HT-29 (cell line): ENCODE measurements at places on chromosomes 1 and 21.
A peak's percentile ranks its signal among the peaks of the same experiment; 100 is the strongest.

- DNase-seq: no peak
Measured at GRCh38 chr1:30642391-30643120, 80.8 kb downstream of the MATN1 start.

DNA sequence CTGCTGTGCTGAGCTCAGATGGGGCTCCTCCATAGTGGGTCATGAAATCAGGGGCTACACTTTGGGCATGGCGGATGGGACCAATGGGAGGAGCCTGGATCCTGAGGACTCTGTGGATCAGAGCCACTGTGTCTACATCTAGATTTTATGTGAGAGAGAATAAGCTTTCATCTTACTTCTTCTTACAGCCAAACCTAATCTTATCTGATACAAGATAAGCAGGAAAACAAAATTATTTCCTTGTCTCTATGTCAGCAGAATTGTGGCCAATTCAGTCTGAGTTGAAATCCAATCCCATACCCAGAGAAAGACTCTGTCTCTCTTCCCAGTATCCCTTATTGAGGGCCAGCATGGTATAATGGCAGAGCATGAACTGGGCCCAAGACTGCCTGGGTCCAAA is 56.2 kb downstream of the KIF14 start:
- DNase-seq: no peak

GRCh38 chr1:51284487-51284954 is 45.8 kb downstream of the TTC39A start:
- DNase-seq: peak; percentile 38

- DNase-seq: no peak
Measured at GRCh38 chr1:15948595-15949452, 27.1 kb downstream of the ZBTB17 start.

DNA sequence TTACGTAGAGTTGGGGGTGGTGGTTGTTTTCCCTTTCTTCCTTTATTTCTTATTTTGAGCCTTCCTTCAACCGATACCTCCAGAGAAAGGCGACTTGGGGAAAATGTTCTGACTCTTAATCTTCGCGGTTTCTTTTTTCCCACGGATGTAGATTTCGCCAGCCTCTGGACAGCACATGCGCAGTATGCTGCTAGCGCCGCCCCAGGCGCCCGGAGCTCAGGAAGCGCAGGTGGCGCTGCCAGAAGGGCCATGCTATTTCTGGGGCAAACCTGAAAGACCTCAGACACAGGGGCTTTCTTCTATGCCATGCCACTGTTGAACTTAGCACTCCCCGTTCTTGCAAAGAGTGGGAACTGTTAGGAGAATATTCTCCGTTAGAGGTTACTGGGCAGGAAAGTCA is 392.1 kb downstream of the KIF26B start:
- no peak for DNase-seq

DNA sequence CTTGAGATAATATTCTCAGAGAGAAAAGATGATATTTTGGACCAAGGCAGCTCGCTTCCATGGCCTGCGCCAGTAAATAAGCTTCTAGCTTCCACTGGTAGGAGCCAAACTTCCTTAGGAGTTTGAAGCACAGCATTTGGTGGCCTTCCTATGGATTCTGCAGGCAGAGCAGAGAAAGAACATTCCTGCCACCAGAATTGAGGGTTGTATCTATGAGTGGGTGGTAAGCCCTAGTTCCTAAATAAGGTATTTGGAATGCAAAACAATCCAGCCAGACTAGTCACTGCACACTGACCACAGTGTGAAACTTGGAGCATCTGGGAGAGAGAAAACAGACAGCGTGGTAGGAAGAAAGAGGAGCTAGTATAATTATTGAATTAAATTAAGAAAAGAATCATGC is 54.1 kb upstream of the BCAR3 start:
- no peak for DNase-seq

DNA sequence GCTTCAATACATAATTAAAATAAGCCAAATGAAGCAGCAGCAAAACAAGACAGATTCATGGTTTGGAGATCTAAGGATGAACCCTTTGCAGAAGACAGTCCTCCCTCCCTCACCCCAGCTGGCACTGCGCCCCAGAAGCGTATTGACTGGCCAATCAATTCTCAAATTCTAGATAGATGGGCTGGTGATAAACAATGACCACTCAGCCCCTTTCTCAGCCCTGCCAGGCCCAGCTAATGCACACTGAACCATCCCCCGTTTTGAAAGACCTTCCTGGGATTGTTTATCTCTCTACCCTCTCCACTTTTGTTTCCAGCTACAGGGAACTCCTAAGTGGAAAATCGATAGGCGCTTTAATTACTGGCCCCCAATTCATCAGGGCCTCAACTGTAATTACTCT is 29.0 kb downstream of the TNR start:
- no peak for DNase-seq

GRCh38 chr1:235946571-235946981 is 79.9 kb upstream of the LYST start:
- DNase-seq: no peak

GRCh38 chr1:241846862-241847539 is 1.0 kb upstream of the EXO1 start:
- no peak for DNase-seq

- no peak for DNase-seq
Measured at GRCh38 chr21:41858466-41859296, 20.5 kb downstream of the PRDM15 start.

GRCh38 chr1:53890522-53890941 is 935 bp upstream of the YIPF1 start:
- DNase-seq: no peak

- DNase-seq: peak; percentile 70
Measured at GRCh38 chr1:196372896-196373536, 235.2 kb downstream of the KCNT2 start.

- no peak for DNase-seq
Measured at GRCh38 chr1:17061486-17061885, 7.7 kb upstream of the SDHB start.

DNA sequence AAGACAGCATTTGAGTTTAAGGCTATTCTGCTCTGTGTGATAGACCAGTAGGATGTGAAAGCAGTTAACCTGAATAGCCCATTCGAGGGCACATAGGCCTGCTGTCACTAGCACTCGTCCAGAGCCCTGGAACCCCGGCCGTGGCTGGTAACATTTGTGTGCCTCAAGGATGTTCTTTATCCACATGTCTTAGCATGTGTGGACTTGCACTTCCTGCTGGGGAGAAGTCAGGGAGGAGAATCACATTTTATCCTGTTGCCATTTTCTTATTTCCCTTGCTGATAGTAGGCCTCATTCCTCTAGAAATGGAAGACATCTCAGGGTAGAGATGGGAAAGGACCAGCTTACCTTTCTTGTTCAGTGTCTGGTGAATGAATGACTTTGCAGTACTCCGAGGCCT is 54.7 kb downstream of the VPS13D start:
- no peak for DNase-seq

DNA sequence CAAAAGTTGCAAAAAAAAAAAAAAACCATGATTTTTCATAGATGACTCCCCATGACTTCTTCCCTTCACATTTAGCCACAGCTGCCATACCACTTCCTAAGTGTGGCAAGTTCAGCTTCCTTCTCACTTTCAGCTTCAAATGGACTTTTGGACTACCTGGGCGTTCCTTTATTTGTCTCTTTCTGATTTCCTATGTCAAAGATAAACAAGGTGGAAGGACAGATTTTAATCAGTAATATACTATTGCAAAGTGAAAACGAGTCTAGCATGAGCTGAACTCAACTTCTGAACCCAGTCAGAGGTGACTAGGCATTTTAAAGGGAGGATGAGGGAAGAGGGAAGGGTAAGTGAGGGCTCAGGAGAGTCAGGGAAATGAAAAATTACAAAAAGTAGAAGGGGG is 14.4 kb upstream of the SCCPDH start:
- DNase-seq: peak; percentile 48

DNA sequence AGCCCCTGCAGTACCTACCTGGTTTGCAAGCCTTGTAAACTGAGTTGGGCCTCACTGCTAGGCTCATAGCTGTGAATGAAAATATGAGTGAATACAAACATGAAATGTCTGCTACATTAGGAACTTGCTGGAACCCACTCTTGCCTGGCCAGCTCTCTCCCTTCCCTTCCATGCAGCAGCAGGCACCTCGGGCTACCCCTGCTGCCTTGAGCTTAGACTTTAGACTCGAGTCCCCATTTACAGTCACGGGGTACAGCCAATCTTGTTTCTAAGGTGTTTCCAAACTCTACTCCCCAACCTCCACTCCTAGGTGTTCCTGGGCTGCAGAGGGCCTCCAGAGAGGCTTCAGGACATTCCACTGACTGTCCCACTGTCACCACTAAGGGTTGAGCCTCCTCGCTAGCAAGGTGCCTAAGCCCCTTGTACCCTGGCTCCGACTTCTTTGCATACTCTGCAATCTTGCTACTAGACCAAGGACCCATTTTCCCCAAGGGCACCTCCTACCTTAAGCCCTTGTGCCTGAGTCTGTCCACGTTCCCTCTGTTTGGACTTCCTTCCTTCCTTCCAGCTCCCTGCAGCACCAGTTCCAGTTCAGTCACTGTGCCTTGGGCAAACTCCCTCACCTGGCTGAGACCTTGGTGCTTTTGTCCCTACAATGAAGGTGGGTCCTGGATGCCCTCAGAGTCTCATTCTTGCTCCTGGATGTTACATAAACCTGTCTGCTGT is 36.9 kb downstream of the CDK18 start:
- DNase-seq: no peak

DNA sequence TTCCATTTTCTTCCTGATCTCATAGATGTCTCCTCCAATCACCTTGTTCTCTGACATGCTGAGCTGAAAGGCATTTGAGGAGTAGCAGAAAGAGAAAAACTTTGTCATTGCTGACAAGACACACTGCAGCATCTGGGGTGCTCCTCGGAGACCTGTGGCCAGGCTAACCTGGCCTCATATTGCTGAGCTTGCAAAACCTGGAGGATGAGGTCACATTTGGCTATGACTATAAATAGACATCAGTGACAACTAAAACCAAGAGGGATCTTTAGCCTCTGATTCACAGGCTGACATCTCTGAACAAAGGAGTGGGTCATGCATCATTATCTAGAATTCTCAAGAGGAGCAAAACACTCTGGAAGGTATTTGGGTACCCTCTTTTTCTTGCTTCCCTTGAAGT is 83.7 kb downstream of the PROX1 start:
- no peak for DNase-seq

DNA sequence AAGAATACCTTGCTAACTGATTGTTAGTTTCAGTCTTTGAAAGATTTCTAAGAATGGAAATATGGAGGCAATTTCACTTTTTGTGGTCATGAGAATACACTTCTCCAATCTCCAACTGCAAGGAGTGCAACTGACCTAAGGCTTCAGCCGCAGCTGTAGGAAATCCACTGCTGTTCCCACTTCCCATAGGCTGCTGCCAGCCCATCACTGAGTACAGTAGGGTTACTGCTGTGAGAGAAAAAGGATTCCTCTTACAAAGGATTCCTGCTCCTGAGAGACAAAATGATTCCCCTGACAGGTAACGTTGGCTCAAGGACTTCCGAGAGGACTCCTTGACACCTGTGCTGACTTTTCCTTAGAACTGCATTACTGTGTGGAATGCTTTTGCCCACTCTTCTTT is 87.4 kb downstream of the ADGRL4 start:
- no peak for DNase-seq

- peak; percentile 20 for DNase-seq
Measured at GRCh38 chr1:100622037-100622436, 84.1 kb downstream of the GPR88 start.

GRCh38 chr1:31744165-31744888 is 19.8 kb downstream of the ADGRB2 start:
- no peak for DNase-seq

DNA sequence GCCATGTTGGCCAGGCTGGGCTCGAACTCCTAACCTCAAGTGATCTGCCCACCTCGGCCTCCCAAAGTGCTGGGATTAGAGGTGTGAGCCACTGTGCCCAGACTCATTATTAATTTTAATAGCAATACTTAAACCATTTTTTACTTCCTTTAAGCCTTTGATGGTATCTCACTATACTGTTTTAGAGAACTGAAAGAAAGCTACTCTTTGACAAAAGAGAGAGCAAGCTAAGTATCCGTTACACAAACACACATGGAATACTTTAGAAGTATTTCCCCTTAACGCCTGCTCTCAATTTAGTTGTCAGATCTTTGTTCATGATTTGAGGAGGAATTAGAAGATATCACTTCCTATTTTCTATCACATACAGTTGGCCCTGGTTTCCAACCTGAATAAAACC is 189.4 kb downstream of the COP1 start:
- DNase-seq: no peak

GRCh38 chr1:37602750-37603694 is 7.3 kb upstream of the GNL2 start:
- DNase-seq: peak; percentile 50

- DNase-seq: no peak
Measured at GRCh38 chr1:17891205-17892110, 136.3 kb downstream of the ACTL8 start.

GRCh38 chr1:16882986-16883385 is 12.8 kb upstream of the RNU1-2 start:
- DNase-seq: no peak

DNA sequence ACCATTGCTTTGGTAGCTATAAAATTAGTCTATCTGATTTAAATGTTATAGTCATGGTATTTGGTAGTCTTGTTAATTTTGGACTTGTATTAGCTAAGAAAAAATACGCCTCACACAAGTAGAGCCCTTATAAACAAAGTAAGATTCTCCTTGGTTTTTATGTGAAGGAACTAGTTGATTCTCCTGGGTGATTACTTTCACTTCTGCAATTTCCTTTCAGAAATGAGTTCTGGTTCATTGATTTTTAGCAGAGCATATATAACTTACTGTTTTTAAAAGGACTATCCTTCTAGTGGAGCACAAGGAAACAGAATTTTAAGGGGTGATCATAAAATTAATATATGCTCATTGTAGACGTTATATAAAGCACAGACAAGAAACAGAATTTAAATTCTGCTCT is 120.1 kb downstream of the BACH1 start:
- DNase-seq: no peak

DNA sequence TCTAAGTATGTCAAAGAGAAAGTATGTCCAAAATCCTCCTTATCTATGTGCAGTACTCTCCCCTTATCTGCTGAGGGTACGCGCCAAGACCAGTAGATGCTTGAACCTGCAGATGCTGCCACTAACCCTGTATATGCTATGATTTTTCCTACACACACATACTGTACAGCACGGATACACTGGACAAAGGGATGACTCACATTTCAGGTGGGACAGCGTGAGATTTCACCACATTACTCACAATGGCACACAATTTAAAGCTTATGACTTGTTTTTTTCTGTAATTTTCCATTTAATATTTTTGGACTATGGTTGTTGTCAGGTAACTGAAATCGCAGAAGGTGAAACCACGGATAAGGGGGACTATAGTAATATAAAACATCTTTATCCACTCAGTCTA is 4.1 kb downstream of the ORC1 start:
- DNase-seq: no peak
